ENCODE measurements at places on chromosomes 2 and 18.

- DNase-seq: no peak
Measured at GRCh38 chr18:48939205-48940097, 11.3 kb downstream of the SMAD7 start.

- DNase-seq: no peak
Measured at GRCh38 chr2:67876176-67876575, 186.6 kb downstream of the C1D start.

DNA sequence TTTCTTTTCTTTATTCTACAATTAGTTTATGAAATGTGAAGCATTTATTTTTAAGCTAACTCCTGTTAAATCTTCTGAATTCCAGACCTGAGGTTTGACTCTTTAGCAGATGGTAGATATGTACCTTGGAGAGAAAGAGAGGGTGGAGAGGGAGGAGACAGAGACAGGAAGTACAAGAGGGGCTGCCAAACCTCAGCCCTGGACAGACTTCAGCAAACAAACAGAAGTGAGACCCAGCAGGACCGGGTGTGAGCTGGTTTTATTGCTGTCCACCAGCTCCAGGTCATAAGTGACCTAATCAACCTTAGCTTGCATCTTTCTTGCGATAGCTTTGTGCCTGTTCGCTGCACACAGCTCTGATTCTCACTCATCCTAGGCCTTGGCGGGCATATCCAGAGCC, 168.6 kb downstream of the CNTNAP5 start:
- DNase-seq: no peak

DNA sequence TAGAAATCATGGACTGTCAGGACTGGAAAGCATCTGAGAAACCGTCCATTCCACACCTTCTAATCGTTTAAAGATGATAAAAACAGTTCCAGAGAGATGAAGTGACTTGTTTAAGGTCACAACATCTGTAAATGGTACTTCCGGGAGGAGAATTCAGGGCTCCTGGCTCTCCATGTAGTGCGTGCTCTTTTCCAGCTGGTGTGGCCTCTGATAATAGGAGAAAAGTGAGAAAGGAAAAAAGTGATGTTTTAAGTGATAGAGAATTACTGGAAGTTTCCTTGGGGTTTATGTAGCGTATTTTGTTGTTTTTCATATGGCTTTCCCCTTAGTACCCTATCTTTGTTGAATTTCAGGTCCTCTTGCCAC, 663 bp downstream of the C2orf49 start:
- DNase-seq: no peak

DNA sequence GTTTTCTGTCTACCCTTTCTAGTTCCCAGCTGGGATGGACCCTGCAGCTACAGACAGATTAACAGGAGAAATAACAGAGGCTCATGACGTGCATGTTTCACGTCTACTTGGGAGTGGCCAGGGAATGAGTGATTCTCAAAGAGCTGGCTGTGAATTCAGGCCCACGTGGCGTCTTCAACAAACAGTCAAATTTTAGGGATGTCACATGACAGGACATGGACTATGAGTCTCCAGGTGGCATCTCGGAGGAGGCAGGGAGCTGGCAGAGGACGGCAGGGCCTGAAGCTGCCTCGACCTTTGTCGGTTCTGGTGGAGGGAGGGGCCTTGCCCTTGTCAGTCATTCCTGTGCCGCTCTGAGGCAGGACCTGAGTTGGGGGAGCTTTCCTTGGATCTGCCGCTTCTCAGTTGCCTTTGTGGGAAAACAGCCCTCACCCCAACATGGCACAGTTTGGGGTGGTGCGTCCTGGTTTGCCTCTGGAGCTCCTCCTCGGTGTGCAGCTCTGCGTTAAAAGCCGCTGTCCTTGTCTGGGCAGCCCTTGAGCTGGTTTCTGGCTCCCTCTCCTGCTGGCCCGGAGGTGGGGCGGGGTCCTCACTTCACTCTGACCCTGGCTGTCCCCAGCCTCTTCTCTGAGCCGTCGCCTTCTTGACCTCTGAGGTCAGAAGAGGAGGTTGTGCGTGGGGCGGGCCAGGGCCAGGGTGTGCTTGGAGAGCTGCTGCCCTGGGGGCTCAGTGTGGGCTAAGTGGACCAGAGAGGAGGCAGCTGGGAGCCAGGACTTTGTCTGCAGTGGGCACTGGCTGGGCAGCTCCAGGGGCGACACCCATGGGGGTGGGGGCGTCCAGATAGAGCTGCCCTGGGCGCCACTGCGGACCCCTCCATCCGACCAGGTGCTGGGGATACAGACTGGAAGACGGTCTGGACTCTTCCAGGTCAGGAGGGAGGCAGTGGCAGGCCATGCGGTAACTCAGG, 12.1 kb upstream of the GAL3ST2 start:
- DNase-seq: no peak

- DNase-seq: no peak
Measured at GRCh38 chr2:157843935-157844334, 32.2 kb downstream of the ACVR1 start.

GRCh38 chr2:48965204-48965603, 189.1 kb downstream of the FSHR start:
- no peak for DNase-seq

GRCh38 chr2:182716650-182716979, 558 bp downstream of the DNAJC10 start:
- peak; percentile 29 for DNase-seq

GRCh38 chr2:28613633-28614501, 118.0 kb downstream of the PLB1 start:
- DNase-seq: no peak

GRCh38 chr2:196099916-196100315, 31.3 kb upstream of the DNAH7 start:
- DNase-seq: no peak

GRCh38 chr2:205681401-205682238, 681 bp upstream of the NRP2 start:
- no peak for DNase-seq

DNA sequence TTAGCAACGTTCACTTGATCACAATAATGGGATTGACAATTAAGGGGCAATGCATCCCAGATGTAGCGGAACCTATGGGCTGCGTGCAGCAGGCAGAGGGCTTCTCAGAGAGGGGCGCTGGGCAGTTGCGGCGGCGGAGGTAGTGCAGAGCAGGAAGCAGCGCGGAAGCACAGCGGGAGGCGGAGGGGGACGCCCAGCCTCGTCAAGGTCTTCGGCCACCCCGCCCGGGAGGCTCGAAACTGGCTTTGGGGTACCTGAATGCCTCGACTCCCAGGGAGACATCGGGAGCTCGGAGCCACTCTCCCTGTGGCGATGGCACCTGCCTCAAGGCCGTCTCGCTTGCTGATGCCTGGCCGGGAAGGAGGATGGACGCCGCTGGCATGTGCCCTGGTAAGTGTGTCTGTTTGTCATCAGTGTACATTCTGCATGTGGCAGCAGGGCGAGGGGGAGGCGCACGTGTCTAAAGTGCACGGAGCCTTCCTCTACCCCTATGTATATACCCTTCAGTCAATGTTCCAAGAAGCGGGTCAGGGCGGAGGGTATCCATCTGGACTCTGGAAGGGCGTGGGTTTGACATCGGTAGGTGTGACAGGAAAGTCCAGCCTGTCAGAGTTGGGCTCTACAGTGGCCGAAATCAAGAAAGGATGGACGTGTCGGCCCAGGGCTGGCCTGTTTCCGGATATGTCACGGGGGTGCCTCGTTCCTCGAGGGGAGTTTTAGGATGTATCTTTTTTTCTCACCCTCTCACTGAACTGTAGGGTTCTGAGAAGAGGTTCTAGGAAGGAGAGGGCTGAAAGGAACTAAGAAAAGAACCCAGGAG, 7.5 kb upstream of the SP9 start:
- peak; percentile 39 for DNase-seq

DNA sequence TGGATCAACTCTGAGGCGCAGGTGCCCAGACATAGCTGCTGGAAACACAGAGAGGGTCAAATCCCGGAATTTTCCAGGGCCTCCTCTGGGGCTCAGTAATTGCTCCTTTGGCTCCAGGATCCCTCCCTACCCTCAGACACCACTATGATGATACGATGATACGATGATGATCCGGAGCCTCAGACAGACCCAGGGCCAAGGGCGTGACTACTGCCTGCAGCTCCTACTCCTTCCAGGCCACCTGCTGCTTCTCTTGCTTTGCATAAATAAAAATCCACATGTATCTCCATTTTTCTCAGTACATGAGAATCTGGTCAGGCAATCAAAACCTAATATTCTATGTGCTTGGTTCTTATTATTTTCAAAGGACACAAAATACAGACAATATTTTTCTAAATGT, 33.7 kb downstream of the MRPL35 start:
- DNase-seq: peak; percentile 61

DNA sequence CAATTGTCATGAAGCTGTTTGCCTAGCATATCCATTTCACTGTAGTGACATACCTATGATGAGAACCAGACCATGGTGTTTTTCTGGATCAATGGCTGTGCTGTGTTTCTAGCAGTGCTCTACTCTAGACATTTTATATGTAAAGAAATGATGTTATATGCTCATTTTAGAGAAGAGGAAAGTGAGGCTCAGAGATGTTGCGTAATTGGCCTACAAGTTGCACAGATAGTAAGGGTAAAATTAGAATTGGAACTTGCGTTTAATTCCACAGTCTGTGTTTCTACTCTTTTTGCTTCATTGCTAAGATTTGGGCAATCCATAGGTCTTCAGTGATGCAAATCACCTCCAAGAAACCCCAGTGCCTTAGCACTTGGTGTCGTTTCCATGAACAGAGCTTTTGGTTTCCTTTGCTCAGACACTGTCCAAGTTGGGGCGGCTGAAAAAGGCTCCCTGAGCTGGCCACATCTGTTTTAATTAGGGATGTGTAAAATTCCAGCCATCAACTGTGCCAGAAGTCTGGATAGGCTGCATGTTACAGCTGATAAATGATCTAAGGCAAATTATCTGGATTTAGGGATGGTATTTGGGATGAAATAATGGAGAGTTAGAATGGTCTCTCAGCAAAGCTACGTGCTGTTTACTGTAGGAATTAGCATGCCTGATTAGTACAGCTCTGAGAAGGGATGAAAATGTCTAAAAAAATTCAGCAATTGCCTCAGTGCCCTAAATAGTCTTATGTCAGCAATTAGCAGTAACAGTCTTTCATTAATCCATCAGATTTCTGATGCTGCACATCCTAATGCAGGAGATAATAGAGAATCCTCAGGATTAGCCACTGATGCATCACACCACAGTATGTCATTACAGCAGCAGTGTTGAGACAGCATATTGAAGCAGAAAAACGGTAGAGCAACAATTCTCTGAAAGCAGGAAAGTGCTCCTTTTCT, 65.3 kb downstream of the PTPRM start:
- DNase-seq: no peak

- peak; percentile 34 for DNase-seq
Measured at GRCh38 chr2:96870626-96871255, 861 bp upstream of the SEMA4C start.

DNA sequence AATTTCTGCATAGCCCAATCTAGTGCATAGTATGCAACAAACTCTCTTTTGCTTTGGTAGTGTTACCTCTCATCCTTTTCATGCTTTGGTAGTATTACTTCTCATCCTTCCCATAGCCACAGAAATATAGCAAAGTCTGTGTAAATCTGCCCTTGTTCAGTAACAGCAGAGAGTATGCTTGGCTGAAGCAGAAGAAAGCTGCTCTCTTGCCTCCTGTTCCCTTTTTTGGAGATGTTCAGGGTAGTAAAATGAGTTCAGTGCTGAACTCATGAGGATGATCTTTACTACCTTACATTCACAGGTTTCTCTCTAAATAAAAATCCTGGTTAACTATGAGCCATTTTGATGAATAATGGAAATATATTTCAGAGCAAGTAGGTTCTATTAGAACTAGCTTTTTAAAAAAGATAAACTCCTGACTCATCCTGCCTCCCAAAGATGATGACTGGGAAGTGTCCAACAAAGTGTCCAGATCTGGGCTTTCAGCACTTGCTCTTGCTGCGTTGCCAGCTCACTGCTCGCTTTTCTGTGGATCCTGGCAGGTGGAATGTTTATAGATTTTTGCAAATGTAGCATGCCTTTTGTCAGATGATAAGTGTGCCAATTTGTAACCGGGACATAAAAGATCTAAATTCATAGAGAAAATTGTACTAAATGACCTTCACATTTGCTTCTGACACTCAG, 29.4 kb upstream of the CHMP3 start:
- DNase-seq: no peak

- DNase-seq: no peak
Measured at GRCh38 chr2:226131299-226131784, 668.3 kb downstream of the IRS1 start.

- DNase-seq: no peak
Measured at GRCh38 chr18:14031053-14031452, 101.2 kb downstream of the ZNF519 start.

DNA sequence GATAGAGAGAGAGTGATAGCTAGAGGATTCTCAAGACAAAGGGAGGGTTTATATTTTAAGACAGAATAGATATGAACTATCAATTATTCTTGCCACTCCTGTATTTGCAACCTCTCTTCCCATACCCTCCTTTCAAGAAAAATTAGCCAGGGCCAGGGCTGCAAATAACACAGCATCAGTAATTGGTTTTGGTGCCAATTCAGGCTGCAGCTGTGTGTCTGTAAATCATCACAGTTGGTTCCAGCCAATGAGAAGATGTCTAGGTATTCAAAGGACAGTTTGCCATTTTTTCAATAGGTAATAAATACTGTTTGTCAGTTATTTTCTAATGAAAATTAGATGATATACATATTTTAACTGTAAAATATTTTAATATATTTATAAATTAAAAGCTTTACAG, 73.5 kb downstream of the WDPCP start:
- no peak for DNase-seq

GRCh38 chr2:109466674-109467575, 146.8 kb downstream of the SEPTIN10 start:
- DNase-seq: no peak

DNA sequence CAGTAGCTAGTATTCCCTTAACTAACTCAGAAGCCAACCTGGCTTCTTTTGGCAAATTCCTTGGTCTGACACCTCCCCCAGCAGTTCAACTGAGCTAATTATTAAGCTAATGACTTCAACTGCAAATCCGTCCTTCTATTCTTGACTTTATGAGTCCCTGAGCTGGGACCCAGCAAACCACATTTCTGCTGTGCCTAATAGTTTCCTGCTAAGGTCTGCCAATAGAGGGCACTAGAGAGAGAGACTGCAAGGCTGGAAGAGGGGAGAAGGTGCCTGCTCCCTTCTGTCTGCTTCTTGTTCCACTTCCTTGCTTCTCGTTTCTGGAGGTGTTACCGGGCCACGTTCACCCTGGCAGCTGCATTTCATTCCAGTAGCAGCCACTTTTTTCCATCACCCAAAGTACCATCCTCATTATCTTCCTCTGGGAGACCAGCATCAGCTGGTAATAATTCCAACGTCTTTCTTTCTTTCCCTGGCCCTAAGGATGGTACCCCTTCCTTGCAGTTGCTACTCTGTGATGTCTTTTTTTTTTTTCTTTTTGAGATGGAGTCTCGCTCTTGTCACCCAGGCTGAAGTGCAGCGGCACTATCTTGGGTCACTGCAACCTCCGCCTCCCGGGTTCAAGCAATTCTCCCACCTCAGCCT, 352.0 kb downstream of the TNS1 start:
- DNase-seq: peak; percentile 13

Measured in NCI-H526 (cell line).